ENCODE measurements at places on chromosomes 4 and X.

DNA sequence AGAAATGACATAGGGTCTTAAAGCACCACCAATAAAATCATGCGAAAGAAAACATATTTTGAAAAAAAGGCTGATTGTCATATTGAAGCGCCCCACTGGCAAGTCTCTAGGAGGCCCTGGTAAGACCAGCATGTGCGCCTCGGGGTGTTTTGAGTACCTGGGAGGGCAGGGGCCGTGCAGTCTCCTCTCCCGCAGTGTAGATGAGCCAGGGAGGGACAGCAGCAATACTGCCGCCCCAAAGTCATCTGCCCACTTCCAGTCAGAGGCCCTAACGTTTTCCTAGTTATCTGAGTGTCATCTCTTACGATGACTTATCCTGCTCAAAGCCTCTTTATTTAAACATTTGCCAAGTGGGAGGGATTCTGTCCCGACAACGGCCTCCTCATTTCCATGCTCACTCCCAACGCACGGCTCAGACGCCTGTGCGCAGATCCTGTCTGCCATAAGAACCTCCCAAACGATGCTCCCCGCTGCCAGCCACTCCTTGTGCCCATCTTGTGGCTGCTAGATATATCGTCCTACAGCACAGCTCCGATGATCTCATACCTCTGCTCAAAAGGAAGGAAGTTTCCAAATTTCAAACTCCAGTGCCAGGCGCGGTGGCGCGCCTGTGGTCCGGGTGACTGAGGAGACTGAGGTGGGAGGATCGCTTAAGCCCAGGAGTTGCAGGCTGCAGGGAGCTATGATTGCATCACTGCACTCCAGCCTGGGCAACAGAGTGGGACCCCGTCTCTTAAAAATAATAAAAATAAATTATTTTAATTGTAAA is 17.2 kb upstream of the SCRG1 start:
- DNase-seq: no peak

DNA sequence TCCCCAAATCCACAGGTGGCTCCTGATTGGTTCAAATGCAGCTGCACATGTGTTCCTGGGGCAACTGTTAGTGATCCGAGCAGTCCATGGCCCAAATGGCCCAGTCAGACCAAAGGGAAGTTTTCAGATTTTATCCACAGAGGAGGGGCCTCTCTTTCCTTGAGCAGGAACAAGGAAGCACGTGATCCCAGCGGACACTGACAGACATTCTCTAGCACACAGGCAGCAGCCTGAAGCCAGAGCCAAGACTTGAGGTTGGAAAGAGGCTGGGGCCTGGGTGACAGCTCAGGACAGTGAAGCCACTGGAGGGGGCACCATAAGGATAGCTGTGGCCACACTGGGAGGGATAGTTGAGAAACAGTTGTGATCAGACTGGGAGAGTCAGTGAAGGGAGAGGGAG is 3.5 kb upstream of the ZFP92 start:
- DNase-seq: no peak

DNA sequence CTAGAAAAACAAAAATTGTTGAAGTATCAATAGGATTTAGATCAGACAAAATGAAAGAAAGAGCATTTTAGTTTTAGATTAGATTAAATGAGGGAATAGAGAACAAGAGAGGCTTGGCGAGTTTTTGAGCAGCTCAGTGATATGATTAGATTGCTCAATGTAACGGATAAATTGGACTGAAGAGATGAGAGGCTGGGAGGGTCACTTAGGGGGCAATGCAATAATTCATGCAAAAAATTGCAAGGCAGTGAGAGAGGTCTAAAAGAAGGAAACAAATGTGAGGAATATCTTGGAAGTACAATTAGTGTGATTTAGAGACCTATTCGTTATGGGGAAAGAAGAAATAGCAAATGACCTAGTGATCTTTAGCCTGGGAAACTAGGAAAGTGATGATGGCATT is 50.3 kb upstream of the BMP3 start:
- no peak for DNase-seq

GRCh38 chr4:190020790-190021717 is 6.0 kb downstream of the FRG2 start:
- DNase-seq: no peak

GRCh38 chrX:56793112-56793430 is 64.0 kb downstream of the NBDY start:
- no peak for DNase-seq

DNA sequence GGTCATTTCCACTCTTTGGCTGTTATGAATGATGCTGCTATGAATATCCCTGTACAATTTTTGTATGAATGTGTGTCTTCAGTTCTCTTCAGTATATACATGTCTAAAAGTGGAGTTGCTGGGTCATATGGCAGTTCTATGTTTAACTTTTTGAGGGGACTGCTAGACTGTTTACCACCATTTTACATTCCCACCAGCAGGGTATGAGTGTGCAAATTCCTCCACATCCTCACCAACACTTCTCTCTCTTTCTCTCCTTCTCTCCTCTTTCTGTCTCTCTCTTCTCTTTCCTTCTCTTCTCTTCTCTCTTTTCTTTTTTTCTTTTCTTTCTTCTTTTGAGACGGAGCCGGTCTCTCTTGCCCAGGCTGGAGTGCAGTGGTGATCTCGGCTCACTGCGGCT is 7.8 kb downstream of the WWC2 start:
- DNase-seq: no peak

GRCh38 chr4:57554556-57555092 is 444.4 kb upstream of the IGFBP7 start:
- DNase-seq: no peak

DNA sequence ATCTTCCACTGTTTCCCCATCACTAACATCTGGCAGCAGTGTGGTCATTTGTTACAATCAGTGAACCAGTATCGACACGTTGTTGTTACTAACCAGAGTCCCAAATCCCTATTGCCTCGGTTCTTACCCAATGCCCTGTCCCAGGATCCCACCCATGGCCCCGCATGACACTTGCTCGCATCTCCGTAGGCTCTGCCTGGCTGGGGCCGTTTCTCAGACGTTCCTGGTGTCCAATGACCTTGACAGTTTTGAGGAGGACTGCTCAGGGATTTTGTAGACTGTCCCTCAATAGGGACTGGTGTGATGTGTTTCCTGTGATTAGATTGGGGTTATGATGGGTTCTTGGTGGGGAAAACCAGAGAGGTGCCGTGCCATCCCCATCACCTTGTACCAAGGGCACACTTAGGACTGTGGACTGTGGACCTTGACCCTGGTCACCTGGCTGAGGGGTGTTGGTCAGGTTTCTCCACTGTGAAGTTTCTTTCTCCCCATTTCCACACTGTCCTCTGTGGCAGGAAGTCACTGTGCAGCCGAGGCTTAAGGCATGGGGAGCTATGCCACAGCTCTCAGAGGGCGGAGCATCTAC is 108.4 kb downstream of the ADRA2C start:
- no peak for DNase-seq

DNA sequence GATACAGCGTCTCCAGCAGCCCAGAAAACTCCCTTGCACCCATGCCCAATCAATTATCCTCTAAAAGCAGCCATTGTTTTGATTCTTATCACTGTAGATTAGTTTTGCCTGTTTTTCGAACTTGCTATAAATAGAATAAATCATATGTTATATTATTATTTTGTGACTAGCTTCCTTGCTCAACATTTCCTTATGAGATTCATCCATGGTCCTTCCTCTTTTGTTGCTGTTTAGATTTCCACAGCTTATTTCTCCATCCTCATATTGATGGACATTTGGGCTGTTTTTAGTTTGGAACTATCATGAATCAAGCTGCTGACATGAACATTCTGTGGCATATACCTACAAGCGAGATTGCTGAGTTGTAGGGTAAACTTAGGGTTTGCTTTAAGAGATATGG is 595.3 kb downstream of the BCOR start:
- no peak for DNase-seq

DNA sequence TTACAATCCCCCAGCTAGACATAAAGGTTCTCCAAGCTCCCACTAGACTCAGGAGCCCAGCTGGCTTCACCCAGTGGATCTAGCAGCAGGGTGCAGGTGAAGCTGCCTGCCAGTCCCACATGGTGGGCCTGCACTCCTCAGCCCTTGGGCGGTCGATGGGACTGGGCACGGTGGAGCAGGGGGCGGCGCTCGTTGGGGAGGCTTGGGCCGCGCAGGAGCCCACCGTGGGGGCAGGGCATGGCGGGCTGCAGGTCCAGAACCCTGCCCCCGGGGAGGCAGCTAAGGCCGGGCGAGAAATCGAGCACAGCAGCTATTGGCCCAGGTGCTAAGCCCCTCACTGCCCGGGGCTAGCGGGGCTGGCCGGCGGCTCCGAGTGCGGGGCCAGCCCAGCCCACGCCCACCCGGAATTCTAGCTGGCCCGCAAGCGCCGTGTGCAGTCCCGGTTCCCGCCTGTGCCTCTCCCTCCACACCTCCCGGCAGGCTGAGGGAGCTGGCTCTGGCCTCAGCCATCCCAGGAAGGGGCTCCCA is 9.6 kb upstream of the KLF8 start:
- DNase-seq: no peak

DNA sequence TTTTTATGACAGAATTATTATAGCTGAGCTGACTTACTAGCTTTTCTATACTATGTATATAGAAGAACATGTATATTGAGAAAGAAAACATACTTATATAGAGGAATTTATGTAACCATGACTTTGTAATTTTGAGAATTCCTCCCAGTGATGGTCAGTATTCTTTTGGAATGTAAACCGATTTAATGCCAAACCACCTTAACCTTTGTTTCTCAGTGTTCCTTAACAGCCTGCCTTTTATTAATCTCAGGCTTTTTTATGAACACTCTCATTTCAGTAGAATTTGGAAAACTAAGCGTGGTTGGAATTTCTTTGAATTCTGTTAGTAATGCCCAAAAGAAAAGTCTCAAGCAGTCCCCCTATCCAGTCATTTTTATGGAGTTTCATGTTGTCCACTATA is 47.0 kb downstream of the MOSPD2 start:
- no peak for DNase-seq

DNA sequence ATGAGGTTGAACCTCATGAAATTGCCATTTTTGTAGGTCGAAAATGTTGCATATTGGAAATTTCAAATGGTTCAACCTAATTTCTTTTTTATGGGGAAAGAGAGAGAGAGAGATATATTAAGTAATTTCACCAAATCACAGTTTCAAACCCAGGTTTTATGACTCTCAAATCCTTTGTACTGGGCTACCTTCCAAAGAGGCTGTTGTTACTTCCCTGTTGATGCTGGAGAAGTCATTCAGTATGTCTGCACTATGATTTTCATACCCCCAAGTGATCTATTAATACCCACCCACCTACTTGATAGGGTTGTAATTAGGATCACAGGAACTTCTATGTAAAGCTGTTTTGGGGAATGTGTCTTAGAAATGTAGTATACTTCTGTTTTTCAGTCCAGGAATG is 109.9 kb downstream of the ZNF330 start:
- DNase-seq: no peak

- no peak for DNase-seq
Observed at GRCh38 chr4:22874334-22874912, 181.7 kb downstream of the GBA3 start.

- no peak for DNase-seq
Observed at GRCh38 chrX:38312436-38312835, 14.9 kb downstream of the RPGR start.

GRCh38 chr4:7786517-7786916 is 153.1 kb downstream of the AFAP1 start:
- DNase-seq: no peak

GRCh38 chr4:84263415-84263814 is 235.7 kb downstream of the NKX6-1 start:
- DNase-seq: no peak

- DNase-seq: no peak
Observed at GRCh38 chr4:5952975-5953951, 60.4 kb upstream of the CRMP1 start.

DNA sequence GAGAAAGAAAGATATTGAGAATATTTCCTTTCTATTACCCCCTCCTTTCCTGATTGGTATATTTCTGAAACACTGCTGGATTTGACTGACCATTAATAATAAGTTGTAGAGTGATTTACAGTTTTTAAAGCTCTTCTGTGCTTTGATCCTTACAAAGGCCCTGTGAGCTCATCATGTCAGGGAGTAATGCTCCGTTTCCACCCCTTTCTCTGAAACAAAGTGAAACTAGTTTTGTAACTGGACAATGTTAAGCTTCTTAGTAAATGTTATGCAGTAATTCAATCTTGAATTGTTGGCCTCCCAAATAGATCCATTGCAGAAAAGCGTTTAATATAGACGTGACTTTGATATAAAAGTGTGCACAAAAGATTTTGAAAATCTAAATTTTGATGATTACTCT is 190.1 kb upstream of the GNPDA2 start:
- DNase-seq: no peak

GRCh38 chr4:141635736-141636081 is 674 bp upstream of the IL15 start:
- no peak for DNase-seq

All from NCI-H1930 (cell line).